ENCODE measurements at places on chromosomes 13 and 19.

DNA sequence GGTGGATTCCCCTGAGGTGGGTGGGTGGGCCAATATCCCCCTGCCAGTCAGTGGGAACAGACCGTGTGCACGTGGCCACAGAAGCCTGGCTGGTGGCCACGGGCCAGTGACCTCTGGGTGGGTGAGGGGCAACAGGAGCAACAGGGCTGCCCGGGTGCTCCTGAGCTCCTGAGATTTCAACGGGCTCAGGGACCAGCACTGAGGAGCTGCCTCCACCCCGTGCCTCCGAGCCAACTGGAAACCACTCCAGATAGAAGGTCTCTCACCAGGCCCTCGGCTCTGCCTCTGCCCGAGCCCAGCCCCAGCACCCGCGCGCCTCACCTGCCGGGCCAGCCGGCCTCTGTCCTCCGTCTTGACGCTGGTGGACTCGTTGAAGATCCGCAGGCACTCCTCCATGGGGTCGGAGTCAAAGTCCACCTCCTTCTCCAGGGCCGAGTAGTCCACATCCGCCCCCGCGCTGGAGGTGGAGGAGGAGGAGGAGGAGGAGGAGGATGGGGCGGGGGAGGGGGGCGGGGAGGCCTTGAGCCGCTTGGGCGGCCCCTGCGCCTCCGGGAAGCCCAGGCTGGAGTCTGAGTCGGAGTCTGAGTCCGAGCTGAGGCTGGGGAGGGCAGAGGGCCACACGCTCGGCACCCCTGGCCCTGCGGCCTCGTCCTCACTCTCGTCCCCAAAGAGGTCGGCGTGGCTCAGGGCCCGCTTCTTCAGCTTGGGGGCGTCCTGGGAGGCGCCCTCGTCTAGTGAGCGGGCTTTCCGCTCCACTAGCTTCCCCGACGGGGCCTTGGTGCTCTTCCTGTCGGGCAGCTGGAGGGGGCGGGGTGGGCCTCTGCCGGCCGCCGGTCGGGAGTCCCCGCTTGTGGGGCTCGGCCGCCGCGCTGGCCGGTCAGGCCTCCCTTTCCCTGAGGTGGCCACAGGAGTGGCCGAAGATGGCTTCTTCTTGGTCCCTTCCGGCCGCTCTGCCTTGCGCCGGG, 14.8 kb upstream of the ATP8B3 start:
- no peak for DNase-seq

DNA sequence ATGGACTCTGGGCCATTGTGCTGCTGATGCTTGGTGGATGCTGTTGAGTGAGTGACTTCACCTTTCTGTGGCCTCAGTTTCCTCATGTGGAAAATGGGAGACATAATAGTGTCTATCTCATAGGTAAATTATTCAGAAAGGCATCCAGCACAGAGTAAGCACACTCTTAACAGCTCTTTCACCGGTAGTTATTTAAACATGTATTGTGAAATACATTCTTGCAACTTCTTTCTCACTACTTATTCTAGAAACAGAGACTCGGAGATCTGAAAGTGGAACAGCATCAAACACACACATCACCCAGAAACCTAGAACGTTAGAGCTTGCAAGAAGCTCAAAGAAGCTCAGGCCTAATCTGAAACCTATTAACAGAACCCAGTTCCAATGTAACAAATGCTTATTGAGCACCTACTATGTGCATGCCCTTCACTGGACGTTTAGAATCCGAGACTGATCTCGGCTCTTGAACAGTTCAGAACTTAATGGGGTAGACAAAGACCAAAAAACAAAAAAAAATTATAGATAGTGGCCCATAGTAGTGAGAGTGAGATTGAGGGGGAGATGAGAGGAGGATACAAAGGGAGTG, 4.1 kb downstream of the ZSWIM9 start:
- DNase-seq: no peak

GRCh38 chr13:59182241-59182640, 981.5 kb downstream of the DIAPH3 start:
- no peak for DNase-seq

GRCh38 chr19:17357724-17358123, 19.4 kb downstream of the PLVAP start:
- DNase-seq: no peak

DNA sequence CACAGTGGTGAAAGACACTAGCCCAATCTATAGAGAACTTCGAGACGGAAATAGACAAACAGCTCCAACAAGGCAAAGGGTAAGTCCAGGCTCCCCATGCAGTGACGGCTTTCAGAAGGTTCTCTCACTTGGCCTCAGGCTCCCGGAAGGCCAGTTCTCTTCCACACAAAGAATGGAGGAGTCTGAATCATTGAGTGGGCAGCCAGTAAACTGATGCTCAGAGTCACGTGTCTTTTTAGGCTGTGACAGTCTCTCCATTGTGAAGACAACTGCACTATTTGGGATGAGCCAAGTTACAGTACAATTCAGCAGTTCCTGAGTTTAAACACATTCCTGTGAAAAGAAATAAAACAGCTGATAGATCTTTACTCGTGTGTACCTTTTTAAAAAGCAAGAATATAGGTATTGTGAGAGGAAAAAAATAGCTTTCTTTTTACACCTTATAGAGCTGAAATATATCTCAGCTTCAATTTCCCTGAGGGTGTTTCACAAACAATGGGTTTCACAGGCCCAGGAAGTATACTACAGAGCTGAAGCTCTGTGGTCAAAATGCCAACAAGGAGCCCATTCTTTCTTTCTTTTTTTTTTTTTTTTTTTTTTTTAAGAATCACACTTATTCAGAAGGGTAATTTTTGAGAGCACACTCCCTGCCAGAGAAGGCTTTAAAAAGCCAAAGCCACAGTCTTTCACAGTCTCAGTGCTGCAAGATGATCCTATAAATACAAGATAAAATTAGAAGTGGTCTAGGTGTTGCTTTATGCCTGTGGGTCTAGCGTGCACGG, 135.1 kb downstream of the FREM2 start:
- DNase-seq: peak; percentile 22

GRCh38 chr19:31461814-31462539, 112.7 kb upstream of the TSHZ3 start:
- no peak for DNase-seq

GRCh38 chr19:1016647-1017114, 4.2 kb downstream of the TMEM259 start:
- DNase-seq: no peak

DNA sequence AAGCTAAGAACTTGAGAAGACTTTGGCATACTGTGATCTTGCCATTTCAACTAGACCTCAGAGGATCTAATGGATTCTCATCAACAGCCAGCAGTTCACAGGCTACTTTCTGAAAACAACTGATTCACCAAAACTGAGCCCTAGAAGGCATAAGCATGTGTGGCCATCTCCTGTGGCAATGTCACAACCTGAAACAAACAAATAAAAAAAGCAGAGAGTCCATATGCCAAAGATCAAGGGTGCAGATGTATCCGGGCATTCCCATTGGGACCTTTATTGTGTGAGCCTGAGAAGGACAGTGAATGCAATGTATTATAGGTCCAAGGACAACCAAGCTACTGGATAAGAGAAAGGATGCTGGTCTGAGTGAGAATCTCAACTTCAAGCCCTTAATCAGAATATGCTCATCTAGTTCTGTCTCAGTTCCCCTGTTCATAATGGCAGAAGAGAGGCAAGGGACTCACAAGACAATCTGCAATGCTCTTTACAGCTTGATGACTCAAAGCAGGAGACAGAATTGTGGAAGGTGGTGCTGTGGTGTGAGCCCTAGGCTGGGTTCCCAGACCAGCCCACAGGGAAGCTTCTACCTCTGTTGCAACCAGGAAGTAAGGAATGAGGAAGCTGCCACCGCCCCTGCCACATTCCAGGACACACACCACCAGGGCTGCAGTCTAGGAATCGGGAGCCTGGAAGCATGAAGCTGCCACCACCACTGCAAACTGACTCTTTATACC, 133.7 kb downstream of the RAP2A start:
- DNase-seq: no peak

- no peak for DNase-seq
Measured at GRCh38 chr19:17861542-17862402, 2.1 kb downstream of the RPL18A start.

- no peak for DNase-seq
Measured at GRCh38 chr13:24529478-24529877, 16.9 kb upstream of the PARP4 start.

DNA sequence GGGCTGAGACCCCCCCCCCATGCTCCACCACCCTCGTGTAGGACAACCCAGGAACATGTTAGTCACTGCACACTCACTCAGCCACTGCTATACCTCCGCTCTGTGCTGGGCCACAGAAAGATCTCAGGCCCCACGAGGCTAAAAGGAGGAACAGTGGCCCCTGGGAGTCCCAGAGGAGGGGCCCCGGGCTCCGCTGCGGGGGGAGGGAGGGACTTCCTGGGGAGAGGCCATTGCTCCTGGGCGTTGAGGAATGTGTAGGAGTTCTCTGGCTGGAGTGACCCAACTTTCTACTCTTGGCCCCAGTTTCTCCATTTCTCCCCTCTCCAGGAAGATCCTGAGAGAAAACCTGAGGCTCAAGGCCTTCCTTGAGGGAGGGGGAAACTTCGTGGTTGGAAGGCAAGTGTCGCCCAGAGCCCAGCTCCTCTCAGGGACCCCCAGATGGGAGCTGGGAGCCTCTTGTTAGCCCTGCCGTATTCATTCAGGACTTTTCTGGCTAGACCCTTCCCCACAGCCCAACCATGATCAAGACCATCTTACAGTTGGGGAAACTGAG, 13.6 kb downstream of the ONECUT3 start:
- DNase-seq: no peak

GRCh38 chr13:86932776-86933334, 738.3 kb upstream of the SLITRK5 start:
- no peak for DNase-seq

GRCh38 chr19:16233081-16233776, 35.5 kb downstream of the AP1M1 start:
- DNase-seq: no peak
